Stimulated activated CD4-positive, alpha-beta T cell treated with anti-CD3 and anti-CD28 coated beads, Interleukin-15, amount 100 ng/mL, for 24 hours (primary cell): ENCODE measurements at places on chromosomes 7 and 10.

- no peak for DNase-seq
Observed at GRCh38 chr10:103691723-103692435, 163.5 kb downstream of the SH3PXD2A start.

DNA sequence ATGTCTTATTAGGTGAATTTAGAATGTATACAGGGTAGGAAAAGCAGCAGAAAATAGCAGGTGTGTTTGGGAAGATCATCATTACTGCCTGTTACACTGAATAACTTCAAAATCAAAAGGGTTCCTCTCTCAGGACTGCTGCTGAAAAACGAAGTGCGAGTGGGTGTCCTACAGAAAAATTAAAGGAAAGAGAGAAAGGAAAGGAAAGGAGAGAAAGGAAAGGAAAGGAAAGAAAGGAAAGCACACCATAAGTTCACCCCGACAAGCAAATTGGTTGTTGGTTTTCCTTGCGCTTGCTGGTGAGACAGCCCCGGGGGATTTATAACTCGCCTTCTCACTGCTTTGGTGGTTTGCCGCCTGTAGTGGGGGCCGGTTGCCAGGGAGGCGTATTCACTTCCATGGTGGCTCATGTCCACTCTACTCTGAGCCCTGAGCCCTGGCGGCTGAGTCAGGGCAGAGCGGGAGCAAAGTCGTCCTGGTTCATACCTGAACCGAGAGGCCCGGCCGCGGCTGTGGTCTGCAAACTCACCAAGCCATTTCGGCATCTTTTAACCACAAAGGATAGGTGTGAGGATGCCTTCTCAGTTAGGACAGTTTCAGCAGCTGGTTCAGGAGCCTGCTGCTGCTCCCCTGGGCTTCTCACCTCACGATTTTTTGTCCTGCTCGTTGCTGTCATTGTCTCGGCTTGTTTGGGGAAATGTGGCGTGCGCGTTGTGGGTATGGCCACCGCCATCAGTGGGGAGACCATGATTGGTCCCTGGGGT, 26.1 kb downstream of the INPP5A start:
- no peak for DNase-seq

DNA sequence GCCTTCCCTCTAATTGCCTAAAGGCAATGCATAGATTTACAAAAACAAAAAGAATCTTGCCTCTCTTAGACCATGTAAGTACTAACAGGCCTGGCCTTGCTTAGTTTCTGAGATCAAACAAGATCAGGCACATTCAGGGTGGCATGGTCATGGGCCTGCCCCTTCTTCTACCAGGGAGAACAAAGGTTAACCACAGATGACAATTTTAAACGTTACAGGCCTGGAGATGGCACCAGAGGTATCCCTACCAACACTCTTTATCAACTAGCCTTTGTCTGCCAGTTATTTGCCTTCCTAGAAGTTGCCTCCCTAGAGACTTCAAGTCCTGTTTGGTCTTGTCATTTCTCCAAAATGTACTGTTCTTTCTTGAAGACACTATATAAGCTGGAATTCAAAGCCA, 252.6 kb downstream of the DOCK4 start:
- no peak for DNase-seq

GRCh38 chr10:43939389-43939938, 290.8 kb upstream of the ZNF32 start:
- no peak for DNase-seq

- DNase-seq: no peak
Observed at GRCh38 chr10:34723750-34724149, 91.3 kb downstream of the PARD3 start.

DNA sequence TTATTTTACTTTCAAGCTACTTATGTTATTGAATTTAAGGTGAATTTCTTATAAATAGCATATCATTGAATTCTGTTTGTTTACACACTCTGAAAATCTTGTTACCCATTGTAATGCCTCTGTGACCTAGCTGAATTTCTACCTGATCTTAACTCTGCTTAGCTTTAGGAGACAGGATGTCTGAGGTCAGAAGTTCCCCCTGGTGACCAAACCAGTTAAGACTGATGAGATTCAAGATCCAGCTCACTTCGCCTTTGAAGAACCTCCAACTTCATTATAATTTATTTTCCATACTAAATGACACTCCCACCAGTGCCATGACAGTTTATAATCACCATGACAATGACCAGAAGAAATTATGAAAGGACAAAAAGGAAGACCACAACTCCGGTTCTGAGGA, 213.4 kb upstream of the CDC14C start:
- no peak for DNase-seq

DNA sequence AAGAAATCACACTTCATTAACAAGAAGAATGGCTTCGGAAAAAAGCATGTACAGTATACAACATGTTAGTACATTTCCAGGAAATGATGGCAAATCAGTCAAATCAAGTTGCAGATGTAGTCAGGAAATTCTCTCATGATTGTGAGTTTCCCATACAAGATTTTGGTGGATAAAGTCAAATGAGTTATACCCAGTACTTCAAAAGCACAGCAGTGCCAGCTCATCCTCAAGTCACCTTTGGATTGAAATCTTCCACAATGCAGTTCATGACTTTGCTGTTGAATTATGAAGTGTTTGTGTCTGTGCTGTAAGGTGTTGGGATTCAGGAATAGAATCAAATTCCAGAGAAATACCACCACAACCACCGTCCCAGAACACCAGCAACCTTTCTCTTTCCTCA, 301.3 kb upstream of the BMPER start:
- DNase-seq: no peak

GRCh38 chr10:22832066-22832602, 95.7 kb upstream of the ARMC3 start:
- DNase-seq: no peak

DNA sequence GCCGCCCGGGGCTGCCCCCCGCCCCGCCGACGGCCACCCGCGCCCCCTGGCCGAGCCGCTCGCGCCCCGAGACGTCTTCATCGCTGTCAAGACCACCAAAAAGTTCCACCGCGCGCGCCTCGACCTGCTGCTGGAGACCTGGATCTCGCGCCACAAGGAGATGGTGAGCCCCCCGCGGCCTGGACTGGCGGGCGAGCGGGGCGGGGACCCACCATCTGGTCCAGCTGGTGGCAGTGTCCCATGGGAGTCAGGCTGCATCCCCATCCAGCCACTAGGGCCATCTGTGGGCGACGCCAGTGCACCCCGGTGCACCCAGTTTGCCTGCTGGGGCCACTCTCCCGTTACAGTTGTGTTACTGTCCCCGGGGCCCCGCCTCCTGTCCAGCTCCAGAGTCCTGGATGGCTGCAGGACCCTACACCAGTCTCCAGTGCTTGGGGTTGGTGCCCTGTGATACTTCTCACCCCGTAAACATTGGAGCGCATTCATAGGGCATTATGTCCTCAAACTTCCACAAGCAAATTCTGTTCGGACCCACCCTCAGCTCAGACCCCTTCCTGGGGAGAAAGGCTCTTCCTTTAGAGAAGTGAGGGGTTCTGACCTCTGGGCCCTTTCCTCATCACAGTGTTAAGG, 672 bp downstream of the LFNG start:
- DNase-seq: peak; percentile 56

DNA sequence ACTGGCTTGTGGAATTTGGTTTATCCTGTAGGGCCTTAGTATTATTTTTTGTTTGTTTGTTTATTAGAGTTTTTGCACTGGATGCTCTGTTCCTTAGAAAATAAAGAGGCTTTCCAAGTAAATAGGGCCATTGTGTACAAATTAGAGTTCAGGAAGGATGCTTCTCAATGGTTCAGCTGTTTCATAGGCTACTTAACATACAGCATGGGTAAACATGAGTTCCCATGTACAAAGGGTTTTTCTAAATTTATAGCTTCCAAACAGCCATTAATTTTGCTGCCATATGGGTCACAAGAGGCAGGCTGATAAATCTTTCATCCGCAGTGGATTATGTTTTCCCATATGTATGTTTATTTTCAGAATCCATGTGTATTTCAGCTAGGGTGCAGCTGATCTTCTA, 121.6 kb upstream of the WDR11 start:
- DNase-seq: no peak

DNA sequence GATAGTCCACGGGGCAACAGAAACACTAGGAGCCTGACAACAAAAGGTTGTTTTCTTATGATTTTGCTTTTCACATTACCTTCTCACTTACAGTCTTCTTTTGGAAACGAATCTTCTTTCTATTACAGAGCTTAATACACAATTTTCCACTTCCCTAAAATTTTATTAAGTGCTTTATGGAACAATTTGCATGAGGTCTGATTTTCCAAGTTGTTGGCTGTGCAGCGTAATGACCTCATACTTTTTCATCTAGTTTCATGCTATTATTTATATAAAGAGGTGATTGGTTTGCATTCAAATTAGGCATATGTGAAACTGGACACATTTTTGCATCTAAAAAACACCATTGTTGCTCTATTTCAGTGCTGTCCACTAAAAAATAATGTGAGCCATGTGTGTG, 76.7 kb downstream of the CFAP58 start:
- no peak for DNase-seq

DNA sequence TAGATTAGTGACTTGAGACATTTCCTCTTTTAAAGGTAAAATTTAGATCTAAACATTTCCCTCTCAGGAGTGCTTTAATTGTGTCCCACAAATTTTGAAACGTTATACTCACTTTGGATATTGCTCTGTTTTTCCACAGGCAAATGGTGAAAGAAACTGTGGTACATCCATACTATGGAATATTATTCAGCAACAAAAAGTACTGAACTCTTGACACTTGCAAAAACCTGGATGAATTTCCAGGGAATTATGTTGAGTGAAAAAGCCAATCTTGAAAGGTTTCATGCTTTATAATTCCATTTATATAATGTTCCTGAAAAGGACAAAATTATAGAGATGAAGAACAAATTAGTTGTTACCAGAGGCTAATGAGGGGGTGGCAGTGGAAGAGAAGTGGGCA, 153.3 kb upstream of the SVIL start:
- DNase-seq: no peak

DNA sequence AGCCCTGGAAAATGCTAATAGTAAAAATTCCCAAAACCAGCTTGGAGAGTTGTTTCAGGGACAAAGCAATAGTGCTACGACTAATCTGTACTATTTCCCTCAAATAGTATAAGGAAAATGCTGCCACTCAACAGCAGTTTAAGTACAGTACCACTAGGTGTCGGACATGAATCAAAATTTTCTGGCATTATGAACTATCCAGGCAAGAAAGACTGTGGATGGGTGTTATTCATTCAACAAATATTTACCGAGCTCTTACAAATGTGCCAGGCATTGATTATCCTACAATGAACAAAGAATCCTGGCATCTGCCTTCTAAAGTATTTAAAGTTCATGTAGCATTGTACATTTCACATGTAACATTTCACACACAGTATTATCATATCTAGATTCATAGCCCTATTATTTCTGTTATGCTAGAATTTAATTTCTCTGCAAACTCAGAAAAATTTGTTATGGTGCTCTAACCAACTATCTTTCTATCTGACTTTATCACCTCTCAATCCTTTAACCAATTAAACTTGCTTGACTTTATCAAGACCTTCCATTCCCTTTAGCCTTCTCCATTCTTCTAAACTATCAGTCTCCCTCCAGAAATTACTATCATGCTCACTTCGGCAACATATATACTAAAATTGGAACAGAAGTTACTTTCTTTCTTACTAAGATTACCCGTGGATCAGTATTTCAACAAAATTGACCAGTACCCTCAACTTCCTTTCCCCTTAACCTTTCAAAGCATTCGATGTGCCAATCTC, 80.6 kb downstream of the ARHGAP21 start:
- DNase-seq: peak; percentile 7

GRCh38 chr7:29090836-29091601, 55.3 kb downstream of the CPVL start:
- no peak for DNase-seq

- no peak for DNase-seq
Observed at GRCh38 chr7:143085109-143085508, 33.0 kb downstream of the OR6V1 start.

DNA sequence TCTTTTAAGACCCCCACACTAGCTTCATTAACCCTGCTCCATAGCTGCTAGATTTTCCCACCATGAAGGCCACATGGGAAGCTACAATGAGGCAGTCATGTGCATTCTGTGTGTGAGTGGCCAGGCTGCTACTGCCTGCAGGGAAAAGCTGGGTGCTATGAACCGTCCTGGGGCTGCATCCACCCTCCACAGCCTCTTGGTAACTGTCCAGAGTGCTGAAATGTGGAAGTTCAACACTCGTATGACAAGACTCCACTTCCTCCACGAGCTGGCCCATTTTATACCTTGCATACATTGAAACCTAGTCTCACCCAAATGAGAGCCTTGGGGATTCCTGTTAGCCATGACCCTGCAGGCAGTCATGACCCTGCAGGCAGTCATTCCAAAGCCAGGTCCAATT, 59.4 kb downstream of the CUZD1 start:
- no peak for DNase-seq

GRCh38 chr7:269721-270120, 20.2 kb upstream of the FOXL3 start:
- DNase-seq: no peak

GRCh38 chr10:24288581-24288980, 79.6 kb downstream of the KIAA1217 start:
- no peak for DNase-seq

DNA sequence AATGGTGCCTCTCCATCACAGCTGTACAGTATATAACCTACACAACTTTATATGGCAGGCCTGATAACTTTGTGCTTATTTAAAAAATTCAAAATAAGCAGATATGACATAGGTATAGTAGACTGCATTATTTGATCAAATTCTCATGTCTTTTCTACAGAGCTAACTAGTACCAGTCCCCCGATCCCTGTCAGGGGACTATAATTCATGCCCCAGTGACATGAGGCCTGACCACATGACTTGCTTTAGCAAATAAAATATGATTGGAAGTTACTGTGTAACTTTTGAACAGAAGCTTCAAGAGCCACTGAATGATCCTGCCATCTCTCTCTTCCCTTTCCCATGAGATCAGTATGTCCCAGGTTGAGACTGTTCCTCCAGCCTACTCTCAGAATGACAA, 49.2 kb upstream of the WNT2 start:
- no peak for DNase-seq

- DNase-seq: no peak
Observed at GRCh38 chr7:157496416-157497275, 159.8 kb downstream of the DNAJB6 start.

GRCh38 chr7:151248346-151249033, at the start of gene SMARCD3:
Gene SMARCD3 (minus strand): TSS chr7:151248694. CDS start chr7:151248562, 132 bp downstream.
- DNase-seq: peak; percentile 52

GRCh38 chr7:149729983-149730801, 43.2 kb downstream of the ZNF467 start:
- no peak for DNase-seq

- no peak for DNase-seq
Observed at GRCh38 chr10:63094881-63095280, 38.2 kb upstream of the NRBF2 start.
